ENCODE measurements at places on chromosomes 16 and 17.

DNA sequence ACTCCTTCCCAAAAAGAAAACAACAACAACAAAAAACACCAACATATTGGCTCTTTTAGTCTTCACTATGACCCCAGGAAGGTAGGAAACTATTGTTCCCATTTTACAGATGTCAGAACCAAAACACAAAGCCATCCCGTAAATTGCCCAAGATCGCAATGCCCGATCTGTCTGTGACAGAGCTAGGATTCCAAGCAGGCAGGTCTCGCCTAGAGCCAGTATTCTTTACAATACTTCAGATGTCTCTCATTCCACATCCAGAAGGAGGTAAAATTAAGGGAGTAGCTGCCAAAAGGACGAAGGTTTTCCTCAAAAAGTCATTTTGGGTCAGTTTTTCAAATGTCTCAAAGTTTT lies 21.7 kb downstream of the GRB2 start:
- no peak for DNase-seq

GRCh38 chr17:29655323-29655722 lies 32.6 kb upstream of the CORO6 start:
- DNase-seq = no peak

GRCh38 chr17:10403589-10403988 lies 18.2 kb downstream of the MYH8 start:
- DNase-seq = no peak

DNA sequence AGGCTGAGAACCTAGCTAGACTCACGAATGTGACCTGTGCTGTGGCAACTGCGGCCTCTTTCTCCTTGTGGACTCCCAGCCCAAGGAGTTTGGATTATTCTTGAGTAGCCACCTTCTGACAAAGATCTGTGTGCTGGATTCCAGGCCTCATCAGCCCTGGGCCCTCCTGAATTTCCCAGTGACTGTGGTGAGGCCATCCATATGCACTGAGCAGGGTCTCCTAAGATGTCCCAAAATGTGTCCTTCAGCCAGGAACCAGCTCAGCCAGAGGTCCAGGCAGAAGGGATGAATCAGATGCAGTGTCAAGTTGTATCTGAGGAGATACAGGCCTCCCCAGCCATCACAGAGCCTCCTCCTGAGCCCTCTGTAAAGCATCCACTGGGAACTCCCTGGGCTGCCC lies 124.5 kb downstream of the CCDC182 start:
- no peak for DNase-seq

GRCh38 chr16:21023509-21024202 lies 123.1 kb downstream of the LYRM1 start:
- no peak for DNase-seq

DNA sequence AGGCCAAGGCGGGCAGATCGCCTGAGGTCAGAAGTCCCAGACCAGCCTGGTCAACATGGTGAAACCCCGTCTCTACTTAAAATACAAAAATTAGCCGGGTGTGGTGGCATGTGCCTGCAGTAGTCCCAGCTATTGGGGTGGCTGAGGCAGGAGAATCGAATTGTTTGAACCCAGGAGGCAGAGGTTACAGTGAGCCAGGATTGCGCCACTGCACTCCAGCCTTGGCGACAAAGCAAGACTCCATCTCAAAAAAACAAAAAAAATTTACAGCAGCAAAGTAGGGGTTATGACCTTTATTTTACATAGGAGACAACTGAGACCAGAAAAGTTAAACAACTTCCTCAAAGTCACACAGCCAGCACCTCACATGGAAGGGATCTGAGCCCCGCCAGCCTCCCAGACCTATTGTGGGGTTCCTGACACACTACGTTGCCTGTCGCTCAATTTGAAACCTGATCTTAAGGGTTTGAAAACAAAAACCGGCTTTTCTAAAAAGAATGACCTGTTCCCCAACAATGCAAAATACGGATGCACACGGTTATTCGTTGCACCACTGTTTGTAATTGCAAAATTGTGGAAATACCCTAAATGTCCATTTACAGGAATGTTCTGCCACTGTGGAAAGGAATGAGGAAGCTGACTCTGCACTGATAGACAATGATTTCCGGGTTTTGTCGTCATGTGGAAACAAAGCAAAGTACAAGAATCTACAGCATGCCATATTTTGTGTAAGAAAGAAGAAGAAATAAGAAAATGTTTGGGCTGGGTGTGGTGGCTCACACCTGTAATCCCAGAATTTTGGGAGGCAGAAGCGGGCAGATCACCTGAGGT lies 77.2 kb downstream of the CNGB1 start:
- DNase-seq = no peak

DNA sequence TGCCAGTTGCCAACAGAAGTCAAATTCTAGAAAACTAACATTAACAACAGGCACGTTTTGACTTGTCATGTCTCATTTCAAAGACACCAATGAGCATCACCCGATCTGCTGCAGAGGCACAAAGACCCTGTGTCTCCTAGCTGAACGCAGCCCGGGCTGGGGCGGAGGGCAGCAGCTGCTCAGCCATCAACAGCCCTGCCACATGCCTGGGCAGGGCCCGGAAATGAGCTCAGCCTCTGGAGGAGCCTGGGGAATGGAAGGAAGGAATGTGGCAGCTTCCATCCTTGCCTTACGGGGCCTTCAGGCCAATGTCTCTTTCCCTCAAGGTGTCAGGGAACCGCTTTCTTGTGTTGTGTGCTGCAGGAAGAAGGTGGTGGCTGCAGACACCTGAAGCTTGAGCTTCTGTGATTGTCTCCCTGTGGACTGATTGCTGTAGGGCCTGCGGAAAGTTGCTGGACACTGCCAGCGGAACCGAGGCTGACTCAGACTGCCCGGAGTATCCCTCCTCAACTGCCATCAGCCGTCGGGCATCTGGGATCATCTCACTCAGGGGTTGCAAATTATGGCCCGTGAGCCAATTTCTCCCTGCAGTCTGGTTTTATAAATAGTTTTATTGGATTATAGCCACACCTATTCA lies 7.3 kb downstream of the CDH13 start:
- DNase-seq = no peak

- DNase-seq = no peak
Measured at GRCh38 chr17:73939806-73940205, 263.7 kb upstream of the RPL38 start.

- DNase-seq = peak; percentile 40
Measured at GRCh38 chr17:64920419-64921172, 1.3 kb upstream of the LRRC37A3 start.

DNA sequence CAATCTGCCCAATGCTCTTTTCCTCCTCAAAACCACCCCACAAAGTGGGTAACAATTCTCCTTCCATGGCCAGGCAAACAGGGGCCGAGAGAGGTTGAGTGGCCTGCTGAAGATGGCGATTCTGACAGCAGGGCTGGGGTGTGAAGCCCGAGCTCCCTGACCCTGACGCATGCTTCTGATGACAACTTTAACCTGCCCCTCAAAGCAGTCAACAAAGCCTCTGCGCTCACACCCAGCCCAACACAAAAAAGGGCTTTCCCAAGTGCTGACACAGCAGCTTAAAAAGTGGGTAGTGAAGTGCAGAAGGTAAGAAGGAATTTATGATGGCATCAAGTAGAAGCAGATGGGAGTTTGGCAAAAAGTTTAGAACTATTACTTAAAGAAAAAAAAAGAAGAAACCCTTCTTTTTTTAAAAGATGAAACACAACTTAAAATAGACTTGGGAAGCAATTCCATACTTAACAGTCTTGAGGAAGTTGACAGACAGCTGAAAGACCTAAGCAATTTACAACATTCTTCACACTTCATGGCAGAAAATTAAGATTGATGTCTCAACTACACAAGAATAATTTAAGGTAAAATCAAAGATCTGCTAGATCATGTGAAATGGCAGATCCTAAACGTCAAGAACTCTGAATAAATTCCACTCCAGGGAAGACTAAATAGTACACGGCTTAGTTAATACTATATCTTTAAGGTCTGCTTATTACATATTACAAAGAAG lies 133.9 kb downstream of the PARN start:
- DNase-seq = no peak

DNA sequence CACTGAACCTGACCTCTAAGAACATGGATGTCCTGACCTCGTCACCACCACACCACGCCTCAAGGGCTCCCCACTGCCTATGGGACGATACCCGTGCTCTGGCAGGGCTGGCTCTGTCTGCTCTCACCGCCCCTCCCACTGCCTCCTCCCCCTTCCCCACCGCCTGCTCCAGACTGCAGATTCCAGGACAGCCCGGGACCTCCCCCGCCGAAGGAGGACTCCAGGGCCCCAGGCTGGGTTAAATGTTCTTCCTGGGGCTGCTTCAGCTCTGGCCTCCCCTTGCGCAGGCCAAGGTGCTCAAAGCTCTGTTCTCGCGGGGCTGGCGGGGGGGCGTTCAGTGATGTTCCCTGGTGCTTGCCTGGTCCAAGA lies 3.1 kb downstream of the NPW start:
- DNase-seq = peak; percentile 68
